ENCODE measurements at places on chromosomes 1 and 21.

- no peak for DNase-seq
Observed at GRCh38 chr1:206975306-206975705, 5.0 kb upstream of the FCAMR start.

DNA sequence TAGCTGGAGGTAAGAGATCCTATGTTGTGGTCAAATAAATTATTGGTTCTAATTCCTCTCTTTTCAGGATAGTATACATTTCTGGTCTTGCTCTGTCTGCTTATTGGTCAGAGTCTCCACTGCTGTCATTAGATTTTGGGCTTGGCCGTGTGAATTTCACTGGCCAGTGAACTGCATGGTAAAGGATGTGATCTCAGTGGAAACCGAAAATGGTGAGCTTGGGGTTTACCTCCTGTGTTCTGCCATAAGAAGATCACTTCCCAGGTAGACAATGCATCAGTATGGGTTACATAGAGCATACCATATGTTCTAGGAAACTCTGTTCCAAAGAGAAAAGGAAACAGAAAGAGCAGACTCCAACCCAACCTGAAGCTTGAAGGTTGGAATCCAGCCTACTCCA is 1123.3 kb upstream of the B3GALT2 start:
- no peak for DNase-seq

- DNase-seq = peak; percentile 45
Observed at GRCh38 chr1:18091660-18092446, 15.7 kb upstream of the IGSF21 start.

DNA sequence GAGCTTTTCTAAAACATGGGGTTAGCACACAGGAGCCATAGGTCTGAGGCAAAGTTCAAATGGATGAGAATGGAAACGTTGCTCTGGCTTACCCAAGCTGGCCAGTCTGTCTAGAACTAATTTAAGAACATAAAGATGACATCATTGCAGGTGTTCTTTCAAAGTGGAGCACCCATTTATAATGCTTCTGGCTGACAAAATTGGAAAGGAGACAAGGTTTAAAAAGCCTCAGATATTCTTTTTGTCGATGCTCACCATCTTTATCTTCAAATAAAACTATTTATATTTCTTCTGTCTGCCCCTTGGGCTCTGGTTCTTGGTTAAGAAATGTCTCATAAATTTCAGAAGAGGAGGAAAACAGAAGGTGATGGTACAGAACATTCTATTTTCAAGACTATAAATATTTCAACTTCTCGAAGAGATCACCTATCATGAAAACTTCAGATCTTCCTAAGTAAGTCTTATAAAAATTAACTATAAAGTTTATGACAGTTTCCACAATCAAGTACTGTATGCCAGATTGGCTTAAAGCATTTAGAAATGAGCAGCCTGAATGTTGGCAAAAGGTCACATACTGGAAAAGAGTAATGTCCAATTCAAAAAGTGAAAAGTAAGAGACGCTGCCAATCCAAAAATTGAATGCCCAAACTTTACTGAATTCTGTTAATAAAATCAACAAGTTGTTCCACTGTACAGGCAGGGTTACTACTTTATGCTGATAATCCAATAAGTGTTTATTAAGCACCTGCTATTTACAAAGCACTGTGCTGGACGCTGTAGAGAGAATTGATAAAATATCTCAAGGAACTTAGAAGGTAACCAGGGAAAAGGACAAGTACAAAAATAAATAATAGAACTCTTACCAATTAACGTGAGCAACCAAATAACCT is 92.0 kb downstream of the ETS2 start:
- no peak for DNase-seq

GRCh38 chr1:5632814-5633213 is 359.4 kb downstream of the NPHP4 start:
- DNase-seq = no peak

DNA sequence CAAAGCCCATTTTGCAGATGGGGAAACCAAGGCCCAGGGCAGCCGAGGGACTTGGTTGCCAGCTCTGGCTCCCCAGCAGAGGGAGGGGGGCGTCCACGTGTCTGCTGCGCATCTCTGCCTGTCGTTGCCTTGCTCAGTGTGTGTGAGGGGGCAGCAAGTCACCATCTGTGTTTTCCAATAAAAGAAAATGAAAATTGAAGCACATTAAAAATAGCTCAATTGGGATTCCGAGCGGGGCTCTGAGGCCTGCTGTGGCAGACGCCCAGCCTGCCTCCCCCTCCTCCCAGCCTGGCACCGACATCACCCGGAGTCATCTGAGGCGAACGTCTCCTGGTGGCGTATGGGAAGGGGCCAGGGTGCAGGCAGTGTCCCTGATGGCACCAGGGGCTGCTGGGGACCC is 51.2 kb downstream of the EPHB2 start:
- no peak for DNase-seq

DNA sequence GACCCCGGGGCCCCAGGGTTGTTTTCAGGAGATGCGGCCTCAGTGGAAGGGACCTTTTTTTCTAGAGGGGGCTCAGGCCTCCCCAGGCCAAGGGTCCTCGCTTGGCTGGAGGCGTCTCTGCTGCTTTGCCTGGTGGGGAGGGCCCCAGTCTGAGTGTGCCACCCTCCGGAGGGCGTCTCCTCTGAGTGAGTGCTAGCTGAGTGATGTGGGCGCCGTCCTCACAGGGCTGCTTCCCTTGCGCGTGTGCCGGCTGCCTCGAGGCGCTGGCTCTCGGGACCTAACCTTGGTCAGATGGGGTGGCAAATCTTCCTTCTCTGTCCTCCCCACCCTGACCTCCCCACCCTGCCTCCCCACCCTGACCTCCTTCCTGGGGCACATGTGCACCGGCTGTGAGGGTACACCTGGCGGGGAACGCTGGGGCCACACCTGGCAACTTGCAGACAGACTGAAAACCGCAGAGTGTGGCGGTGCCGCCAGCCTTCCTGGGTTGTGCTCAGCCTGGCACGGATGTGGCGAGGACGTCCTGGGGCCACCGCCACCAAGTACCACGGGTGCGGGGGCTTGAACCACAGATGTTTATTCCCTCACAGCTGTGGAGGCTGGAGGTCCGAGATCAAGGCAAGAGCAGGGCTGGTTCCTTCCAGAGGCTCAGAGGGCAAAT is 93.0 kb upstream of the TTC34 start:
- no peak for DNase-seq

- no peak for DNase-seq
Observed at GRCh38 chr1:109478806-109479205, 4.9 kb upstream of the ATXN7L2 start.

GRCh38 chr1:214022810-214023425 is 35.1 kb downstream of the PROX1 start:
- DNase-seq = no peak

GRCh38 chr1:86500714-86501113 is 32.0 kb downstream of the CLCA1 start:
- peak; percentile 4 for DNase-seq

GRCh38 chr1:87880764-87881163 is 552.1 kb downstream of the LMO4 start:
- peak; percentile 8 for DNase-seq

DNA sequence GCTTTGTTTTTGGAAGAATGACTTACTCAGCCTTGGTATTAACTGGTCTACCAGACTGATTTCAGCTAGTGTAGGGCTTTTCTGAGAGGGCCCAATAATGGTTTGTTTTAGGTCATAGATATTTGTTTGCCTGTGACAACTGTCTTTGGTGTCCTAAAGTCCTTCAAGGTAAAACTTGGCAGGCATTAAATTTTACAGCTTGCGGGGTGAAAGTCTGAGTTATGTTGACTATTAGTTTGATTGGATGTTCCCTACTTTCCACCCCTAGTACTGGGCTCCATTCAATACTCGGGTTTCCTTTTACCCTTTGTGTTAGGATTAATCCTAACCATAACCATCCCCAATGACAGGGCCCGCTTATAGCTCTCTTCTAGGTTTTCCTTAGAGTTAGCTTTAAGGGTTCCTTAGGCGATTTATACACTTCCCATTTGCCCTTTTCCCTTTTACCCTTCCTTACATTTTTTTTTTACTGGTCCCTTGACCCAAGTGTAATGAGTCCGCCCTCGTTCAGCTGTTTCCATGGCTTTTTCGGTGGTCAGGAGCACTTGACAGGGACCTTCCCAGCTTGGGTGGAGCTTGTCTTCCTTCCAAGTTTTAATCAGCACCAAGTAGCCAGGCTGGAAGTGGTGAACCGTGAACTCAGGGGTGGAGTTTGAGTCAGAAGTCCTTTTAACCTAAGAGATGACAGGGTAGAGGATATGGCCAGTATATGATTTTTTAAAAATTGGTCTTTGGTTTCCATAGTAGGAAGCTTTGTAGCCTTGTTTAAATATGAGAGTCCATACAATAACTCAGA is 28.5 kb upstream of the LCE5A start:
- no peak for DNase-seq

- peak; percentile 43 for DNase-seq
Observed at GRCh38 chr1:145805057-145805456, 18.8 kb downstream of the RNF115 start.

GRCh38 chr1:66393586-66394287 is 140.2 kb upstream of the SGIP1 start:
- no peak for DNase-seq

- DNase-seq = no peak
Observed at GRCh38 chr1:214538496-214538895, 12.9 kb downstream of the PTPN14 start.

- no peak for DNase-seq
Observed at GRCh38 chr1:61182480-61182879, 100.1 kb downstream of the NFIA start.

DNA sequence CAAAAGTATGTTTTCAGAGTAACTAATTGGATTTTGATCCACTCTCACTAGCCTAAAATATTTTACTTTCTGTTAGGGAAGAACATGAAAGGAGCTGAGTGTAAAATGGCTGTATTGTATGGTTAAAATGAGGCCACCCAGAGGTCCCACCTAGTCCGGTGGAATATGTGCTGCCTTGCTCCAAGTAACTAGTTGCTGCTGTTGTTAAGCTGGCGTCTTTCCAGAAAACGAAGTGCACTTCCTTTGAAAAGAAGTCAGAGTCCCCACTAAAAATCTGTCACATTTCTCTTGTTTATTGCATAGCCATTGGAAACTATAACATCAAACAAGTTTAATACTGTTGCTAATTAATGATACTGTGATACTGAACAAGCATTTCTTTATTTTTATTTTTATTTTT is 3.2 kb downstream of the SLC25A33 start:
- peak; percentile 44 for DNase-seq

DNA sequence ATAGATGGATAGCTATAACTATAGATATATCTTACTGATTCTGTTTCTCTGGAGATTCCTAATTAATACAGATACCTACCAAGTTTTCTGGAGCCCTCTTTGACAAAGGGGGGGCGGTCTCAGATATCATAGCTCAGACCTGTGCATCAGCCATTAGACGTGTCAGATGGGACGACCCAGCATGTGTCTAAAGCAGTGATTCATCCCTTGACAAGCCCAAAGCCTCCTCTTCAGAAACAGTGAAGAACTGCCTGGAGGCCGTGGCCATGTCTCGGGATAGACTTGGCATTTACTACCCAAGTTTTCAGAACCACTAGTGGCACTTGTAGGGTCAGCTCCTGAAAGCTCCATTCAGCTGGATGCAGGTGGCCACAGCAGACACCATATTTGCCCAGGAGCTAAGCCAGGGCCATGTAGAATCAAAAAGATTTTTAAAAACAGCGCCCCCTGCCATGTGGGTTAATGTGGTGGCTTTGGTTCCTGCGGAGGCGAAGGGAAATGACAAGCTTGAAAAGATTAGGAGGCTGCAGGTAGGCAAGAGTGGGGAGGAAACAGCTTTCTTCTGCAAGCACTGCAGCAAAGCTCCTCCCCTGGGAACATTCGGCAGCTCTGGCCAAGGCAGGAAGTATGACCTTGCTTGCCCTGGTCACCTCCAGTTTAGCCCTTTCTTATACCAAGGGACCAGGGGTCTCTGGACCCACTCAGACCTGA is 82.2 kb downstream of the FBXO2 start:
- no peak for DNase-seq

DNA sequence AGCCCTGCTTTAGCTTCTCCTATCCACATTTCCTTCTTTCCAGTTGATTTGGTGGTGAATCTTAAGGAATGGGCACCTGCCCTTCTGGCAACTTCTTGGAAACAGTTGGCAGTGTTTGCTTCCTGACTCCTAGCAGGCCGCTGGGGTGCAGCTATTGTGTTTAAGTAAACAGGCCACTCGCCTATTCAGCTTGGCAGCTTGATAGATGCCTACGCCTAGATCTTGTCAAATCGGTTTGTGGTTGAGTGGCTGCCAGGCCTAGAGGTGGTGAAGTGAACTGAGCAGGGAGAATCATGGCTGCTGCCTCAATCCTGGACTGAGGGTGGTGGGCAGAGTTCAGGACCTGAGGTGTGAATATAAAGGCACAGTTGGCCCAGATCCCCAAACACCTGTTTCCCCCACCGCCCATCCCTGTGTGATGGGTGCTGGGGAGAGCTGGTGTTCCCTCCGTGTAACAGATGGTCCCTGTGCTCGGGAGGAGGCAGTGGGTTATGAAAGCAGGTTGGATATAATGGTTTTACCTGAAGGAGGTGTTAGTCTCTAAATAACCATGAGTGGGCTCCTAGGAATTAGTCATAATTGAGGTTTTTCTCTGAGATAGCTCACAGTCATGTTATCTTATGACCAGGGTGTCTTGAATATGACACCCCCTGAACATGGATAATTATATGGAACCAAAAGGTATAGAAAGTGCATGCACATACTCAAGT is 940 bp upstream of the PLA2G2C start:
- no peak for DNase-seq

DNA sequence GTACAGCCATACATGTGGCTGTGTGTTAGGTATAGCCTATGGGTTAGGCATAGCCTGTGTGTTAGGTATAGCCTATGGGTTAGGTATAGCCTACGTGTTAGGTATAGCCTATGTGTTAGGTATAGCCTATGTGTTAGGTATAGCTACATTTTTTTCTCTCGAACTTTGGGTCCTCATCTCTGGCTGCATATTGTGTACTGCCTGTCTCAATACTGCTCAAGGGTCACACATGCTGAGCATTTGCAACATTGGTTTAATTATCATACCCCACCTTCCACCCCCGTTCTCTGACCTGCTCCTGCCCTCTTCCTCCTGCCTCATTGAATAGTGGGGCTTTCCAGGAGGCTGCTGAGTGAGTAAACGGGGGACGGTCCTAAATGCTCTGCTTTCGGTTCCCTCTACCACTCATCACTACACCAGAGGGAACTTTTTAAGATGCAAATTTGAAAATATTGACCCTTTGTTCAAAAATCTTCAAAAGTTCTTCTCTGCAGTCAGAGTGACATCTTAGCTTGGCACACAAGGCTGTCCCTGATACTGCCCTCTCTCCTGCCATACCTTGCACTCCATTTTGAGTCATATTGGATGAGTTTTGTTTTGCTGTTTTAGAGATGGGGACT is 17.8 kb downstream of the OR2B11 start:
- no peak for DNase-seq

- peak; percentile 55 for DNase-seq
Observed at GRCh38 chr1:6803357-6803756, 18.1 kb downstream of the CAMTA1 start.

GRCh38 chr1:56194701-56195300 is 384.6 kb downstream of the PLPP3 start:
- peak; percentile 76 for DNase-seq

- DNase-seq = no peak
Observed at GRCh38 chr1:180558664-180559063, at the start of gene OVAAL. Gene OVAAL (plus strand): TSS chr1:180558964.
